Fibroblast of the conjunctiva (primary cell): ENCODE measurements at places on chromosomes 12 and 14.

GRCh38 chr12:110039085-110039807 lies 9.1 kb downstream of the C12orf76 start:
- DNase-seq: peak; percentile 72

- DNase-seq: no peak
Observed at GRCh38 chr12:9001233-9001632, 11.9 kb downstream of the KLRG1 start.

- DNase-seq: no peak
Observed at GRCh38 chr14:64683264-64683663, 21.0 kb upstream of the PLEKHG3 start.

DNA sequence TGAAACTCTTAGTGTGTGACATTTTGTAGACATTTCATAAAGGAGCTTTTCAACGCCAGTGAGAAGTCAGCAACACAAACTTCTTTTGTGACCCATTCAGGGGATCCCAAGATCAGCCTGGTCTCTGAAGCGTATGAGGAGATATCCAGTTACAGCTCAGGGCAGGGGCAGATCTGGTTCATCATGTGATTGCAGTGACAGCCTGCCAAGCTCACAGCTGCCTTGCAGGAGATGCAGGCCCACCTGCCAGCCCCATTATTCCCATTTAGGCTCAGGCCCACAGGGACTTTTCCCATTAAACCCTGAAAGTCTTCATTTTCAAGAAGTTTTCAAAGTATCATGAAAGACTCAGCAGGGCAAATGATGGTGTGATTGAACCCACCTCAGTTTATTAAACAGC lies 38.3 kb downstream of the SRGAP1 start:
- DNase-seq: no peak

DNA sequence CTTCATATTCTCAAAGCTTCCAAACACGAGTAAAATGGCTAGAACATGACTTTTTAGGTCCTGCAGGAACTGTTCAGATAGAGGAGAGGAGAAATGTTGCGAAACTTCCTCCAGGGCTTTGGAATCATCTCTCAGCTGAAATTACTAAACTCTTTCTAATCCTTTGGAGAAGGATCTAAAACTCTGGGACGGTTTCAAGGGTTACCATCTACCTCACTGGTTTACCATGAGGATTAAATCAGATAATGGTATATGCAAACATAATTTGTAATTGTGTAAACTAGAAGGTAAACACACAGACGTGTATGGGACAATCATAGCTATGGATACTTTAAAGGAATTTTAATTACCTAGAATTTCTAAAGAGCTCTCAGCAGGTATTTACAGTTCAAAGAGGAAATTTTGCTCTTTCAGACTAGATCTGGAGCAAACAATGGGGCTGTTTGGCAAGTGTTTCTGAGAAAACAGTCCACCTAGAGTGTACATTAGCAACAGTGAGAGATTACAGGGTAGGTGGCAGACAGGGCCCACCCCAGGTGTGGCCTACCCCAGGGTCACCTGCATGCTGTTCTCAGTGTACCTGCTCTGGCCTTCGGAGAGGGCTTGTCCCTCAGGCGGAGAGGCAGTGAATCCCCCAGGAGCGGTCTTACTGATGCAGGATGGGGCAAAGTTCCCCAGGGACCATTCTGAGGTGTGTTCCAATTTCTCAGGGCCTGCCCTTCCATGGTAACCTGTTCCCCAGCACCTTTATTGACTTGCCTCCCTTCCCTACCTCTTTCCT lies 124.7 kb upstream of the MAX start:
- DNase-seq: no peak

DNA sequence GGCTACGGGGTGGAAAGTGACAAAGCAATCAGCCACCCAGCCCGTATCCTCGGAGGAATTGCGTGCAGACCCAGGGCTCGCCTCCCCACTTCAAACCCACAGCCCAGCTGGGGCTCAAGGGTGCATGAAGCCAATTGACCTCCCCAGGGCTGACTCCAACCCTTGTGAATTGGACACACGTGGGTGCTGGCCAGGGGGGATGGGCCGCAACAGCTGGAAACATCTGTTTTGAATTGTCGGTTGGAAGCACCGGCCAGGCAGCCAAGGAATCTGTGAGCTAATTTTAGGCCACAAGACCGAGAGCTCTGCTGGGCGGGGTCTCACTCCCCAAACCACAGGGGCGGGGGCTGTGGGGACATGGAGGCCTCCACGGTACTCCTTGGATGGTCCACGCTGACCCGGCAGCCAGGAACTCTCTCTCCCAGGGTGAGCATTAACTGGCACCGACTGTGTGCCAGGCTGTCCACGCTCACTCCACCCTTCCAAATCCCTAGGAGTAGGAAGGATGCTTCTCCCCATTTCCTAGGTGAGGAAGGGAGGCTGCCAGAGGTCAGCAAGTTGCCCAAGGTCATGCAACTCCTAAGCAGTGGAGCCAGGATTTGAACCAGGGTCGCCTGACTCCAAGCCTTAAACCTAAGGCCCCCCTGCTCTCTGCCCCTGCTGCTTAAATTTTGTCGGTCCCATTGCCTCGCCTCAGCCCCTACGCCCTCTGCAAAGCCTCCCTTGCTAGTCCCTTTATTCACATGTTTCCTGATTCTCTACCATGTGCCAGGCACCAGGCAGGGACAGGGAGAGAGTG lies 11.9 kb upstream of the TMEM119 start:
- peak; percentile 85 for DNase-seq

DNA sequence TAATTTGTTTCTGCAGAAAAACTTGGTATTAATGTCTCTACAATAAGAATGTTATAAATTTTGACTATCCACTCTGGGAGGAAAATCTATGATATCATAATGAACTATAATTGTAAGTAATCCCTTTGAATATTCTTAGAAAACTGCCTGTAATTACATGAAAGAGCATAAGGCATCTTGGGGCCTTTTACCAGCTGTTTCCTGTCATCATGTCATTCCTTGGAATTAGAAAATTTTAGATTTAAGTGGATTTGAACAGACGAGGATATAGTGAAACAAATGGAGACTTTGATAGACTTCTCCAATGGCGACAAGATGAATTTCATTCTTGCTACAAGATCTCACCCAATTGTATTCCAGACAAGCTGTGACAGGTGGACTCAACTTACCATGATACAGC lies 423.4 kb upstream of the FLRT2 start:
- DNase-seq: no peak

- no peak for DNase-seq
Observed at GRCh38 chr14:88322504-88323085, 474 bp downstream of the KCNK10 start.

DNA sequence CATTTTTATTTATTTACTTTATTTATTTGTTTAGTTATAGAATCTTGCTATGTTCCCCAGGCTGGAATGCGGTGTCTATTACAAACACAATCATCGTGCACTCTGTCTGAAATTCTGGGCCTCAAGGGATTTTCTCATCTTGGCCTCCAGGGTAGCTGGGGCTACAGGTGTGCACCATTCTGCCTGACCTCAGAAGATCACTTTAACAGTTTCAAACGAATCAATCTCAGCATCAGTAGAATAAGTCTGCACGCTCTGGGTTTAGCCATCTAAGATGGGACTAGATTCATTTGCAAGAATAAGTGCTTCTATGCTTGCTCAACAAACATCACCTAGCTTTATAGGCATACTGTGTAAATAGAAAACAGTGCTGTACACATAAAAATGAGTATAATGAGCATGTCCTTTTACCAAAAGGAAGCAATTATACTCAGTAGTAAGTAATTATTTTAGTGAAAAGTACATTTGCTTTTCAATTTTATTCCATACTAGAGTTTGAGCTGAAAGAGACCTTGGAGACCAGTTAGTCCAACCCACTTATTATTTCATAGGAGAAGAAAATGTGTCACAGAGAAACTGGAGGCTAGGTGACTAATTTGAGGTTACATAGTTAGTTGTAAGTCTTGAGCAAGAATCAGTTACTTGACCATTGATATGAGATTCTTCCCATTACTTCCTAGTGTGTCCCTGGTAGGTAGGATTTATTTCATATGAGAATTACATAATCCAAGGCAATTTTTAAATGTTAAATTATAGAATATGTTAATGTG lies 456.5 kb upstream of the LMO3 start:
- DNase-seq: no peak

- no peak for DNase-seq
Observed at GRCh38 chr12:11460343-11461023, 65.1 kb upstream of the PRB2 start.

GRCh38 chr14:52333823-52334657 lies 19.9 kb downstream of the PTGER2 start:
- DNase-seq: no peak

- no peak for DNase-seq
Observed at GRCh38 chr14:29521526-29522137, 406.0 kb downstream of the PRKD1 start.

DNA sequence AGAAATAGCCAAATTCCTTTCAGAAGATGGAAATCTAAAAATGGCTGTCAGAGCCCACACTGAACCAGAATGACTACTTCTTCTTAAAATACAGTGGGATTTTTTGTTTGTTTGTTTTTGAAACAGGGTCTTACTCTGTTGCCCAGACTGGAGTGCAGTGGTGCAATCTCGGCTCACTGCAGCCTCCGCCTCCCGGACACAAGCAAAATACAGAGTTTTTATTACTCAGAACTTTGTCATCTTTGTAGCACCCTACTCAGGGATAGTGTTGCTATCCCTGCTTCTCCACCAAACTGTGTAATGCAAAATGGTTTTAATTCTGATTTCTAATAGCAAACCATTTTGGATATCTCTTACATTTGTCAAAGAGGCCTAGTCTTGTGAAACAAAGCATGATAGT lies 16.4 kb downstream of the ZNF410 start:
- no peak for DNase-seq

DNA sequence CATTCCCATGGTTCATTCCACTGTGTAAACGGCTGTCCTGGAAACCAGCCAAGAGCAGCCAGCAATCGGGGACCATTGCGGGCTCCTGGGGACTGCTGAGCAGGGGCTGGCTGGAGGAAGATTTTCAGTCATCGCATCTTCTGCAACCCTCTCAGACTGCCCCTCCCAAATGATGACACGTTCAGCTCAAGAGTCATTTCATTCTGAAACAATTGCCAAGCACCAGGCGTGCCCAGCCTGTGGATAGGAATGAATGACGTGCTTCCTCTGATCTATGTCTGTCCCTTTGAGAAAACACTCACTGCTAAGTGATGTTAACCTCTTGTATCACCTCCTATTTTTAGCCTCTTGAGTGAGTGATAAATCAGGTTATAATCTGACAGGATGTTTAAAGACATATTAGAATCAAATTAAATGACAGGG lies 62.0 kb downstream of the NDUFA12 start:
- peak; percentile 77 for DNase-seq

DNA sequence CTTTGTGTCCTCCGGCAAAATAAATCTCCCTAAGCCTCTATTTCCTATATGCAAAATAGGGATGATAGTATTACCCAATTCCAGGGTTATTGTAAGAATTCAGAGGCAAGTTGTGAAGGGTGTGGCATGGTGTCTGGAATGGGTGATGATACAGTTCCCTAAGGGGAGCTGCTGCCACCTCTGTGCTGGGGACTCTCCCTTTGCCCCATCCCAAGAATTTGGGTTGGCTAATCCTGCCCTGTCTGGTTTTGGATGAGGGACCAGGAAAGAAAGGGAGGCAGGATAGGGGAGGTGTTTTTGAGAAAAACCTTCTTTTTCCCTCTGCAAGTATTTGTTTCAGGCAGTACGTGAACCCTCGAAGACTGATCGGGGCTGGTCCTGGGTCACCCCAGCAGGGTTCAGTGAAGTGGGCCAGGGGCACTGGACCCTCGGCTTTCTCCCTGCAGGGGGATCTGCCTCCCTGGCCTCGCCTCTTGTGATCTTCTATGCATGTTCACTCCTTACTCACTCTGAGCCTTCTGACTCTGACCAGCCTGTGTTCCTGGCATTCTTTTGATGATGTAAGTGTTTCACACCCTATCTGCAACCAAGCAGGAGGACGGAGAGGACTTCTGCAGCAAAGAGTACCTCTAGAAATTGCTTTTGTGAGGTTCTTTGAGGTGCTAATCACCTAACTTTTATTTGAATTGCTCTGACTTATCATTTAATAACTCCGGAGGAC lies 60.8 kb downstream of the RASSF3 start:
- no peak for DNase-seq

DNA sequence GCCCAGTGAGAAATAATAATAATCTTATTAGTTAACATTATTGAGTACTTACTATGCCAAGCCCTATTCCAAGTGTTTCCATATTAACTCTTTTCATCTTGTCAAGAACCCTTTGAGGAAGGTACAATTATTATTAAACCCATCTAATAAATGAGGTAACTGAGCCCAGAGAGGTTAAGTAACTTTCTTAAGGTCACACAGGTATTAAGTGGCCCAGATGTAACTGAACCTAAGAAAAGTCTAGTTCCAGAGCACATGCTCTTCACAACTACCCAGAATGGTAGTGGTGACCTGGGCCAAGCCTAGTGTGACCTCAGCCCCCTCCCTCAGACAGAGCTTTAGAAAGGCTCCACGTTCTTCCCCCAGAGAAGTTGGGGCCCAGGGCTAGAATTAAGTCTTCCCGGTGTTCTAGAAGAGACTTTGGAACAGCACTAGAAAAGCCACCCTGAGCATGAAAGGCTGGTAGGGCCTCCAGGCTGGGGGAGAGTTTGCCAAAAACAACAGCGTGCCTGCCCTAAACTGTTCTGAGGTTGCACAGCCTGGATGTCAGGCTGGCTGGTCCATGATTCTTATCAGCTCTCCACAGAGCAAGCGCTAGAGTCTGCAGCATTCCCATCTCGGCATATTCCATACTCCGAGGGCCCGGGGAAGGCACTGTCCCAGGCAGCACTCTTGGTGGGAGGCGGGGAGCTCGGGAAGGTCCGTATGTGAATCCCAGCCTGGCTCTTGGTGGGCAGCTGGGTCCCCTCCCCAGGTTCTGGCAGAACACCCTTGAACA lies 41.3 kb upstream of the CTDSP2 start:
- no peak for DNase-seq

DNA sequence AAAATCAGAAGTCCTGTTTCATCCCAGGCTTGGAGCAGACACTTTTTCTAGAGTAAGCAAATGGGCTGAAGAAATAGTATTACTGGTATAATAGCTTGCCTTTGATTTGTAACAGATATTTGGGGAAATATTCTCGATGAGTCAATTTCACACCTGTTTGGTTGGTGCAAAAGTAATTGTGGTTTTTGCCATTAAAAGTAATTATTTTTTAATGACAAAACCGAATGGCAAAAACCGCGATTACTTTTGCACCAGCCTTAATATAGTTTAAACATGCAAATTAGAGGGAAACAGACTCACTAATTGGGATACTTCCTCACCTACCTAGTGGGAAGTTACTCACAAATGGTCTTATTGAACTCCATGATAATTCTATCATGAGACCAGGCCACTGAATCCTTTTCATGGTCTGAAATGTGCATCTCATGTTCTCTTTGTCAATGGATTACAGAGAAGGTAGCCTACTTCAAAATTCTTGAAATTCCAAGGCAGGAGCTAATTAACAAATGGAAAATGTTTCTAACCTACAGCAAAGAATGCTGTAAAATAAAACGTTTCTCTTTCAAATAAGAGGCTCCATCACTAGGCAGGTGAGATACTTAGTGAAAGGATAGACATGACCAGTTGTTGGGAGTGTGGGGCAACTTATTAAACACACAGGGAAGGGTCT lies 391.3 kb downstream of the EMP1 start:
- DNase-seq: no peak

GRCh38 chr14:81042438-81042837 lies 87.0 kb downstream of the TSHR start:
- no peak for DNase-seq

GRCh38 chr14:104361921-104362681 lies 217.5 kb upstream of the C14orf180 start:
- no peak for DNase-seq

GRCh38 chr14:101950100-101950499 lies 14.3 kb upstream of the DYNC1H1 start:
- DNase-seq: no peak
